ENCODE measurements at places on chromosomes 6 and 20. TPM values are rescaled to one million over a fixed set of nuclear protein-coding genes. Genes with fewer than 3 reads are reported as not detected.

The GRM4 gene
- total RNA-seq = 0.05 TPM

The RSPH4A gene
- total RNA-seq = not detected

The MBOAT1 gene
- 20.3 TPM for total RNA-seq

The CPXM1 gene
- 0.17 TPM for total RNA-seq

The DYNLT2 gene
- total RNA-seq = 0.35 TPM

The MLIP gene
- 0.15 TPM for total RNA-seq

DNA sequence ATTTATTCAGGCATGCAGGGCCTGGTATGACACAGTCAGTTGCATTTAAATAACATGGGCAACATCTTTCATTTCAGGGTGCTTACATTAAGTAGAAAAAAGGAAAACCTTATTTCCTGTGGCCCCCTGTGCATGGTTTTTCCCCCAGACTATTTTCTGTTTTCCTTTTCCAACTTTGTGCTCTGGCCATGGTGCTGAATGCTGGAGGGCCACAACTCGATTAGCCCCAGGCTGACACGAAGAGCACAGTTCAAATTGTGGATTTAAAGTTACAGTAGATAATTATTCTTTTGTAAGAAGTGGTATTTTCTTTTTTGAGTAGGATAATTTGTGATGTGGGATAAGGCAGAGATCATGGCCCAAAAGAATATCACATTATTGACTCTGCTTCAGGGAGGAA lies 332.0 kb downstream of the HAO1 start:
- no peak for DNase-seq

DNA sequence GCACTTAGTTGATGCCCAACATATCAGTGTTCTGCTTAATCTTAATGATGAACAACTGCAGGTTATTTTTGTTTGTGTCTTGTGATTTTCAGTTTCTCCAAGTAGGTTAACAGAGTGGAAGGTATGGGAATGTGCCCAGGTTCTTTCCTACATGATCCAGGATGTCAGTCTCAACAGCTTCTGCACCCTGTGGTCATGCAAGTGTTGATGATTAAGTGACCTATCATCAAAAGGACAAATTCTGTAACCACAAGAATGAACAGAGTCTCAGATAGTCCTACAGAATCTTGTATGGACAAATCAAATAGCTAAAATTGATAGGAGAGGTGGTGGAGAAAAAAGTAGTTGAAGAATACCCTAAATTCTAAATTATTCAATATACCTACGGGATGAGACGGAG lies 26.1 kb downstream of the MAN1A1 start:
- peak; percentile 85 for DNase-seq

- no peak for DNase-seq
Measured at GRCh38 chr6:111724505-111724904, 118.8 kb upstream of the TRAF3IP2 start.

DNA sequence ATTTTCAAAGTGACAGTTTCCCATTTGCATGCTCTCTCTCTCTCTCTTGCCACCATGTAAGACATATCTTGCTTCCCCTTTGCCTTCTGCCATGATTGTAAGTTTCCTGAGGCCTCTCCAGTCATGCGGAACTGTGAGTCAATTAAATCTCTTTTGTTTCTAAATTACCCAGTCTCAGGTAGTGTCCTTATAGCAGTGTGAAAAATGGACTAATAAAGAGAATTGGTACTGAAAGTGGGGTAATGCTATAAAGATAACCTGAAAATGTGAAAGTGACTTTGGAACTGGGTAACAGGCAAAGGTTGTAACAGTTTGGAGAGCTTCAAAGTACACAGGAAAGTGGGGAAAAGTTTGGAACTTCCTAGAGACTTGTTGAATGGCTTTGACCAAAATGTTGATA lies 389.8 kb downstream of the GRIK2 start:
- no peak for DNase-seq

DNA sequence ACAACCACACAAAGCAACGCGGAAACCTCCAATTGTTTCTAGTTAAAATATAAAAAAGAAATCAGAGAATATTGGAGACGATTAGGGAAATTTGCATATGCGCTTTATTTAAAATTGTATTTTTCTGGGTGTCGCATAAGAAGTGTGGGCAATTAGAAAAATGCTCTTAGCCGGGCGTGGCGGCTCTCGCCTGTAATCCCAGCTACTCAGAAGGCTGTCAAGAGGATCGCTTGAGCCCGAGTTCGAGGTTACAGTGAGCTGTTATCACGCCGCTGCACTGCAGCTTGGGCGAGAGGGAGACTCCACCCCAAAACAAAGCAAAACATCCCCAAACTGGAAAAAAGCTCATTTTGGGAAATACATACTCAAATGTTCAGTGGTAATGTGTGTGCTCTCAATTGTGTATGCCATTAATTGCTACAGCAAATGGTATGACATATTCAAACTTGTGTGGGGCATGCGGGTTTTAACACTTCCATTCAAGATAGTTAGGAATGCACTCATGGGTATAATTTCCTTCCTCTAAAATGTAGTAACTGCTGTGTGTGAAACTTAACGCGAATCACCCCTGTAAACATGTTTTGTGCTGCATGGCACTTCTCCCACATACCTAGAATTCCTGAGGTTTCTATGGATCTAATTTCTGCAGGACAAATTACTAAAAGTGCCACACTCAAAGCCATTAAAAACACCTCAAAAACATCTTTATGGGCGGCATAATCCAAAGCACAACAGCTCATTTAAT lies 54.7 kb upstream of the HFE start:
- DNase-seq = peak; percentile 90

Data from renal cortical epithelial cell (primary cell).